Inflammatory macrophage treated with lipopolysaccharide for 4 hours (primary cell): ENCODE measurements at places on chromosomes 13 and 19.
A peak's percentile ranks its signal among the peaks of the same experiment; 100 is the strongest.

- peak; percentile 90 for DNase-seq
These were observed at the start of gene SLC25A30 for GRCh38 chr13:45417790-45418534. Gene SLC25A30, minus strand, starts transcription at chr13:45418373. Its CDS starts 6,948 bp downstream, at chr13:45411425.

DNA sequence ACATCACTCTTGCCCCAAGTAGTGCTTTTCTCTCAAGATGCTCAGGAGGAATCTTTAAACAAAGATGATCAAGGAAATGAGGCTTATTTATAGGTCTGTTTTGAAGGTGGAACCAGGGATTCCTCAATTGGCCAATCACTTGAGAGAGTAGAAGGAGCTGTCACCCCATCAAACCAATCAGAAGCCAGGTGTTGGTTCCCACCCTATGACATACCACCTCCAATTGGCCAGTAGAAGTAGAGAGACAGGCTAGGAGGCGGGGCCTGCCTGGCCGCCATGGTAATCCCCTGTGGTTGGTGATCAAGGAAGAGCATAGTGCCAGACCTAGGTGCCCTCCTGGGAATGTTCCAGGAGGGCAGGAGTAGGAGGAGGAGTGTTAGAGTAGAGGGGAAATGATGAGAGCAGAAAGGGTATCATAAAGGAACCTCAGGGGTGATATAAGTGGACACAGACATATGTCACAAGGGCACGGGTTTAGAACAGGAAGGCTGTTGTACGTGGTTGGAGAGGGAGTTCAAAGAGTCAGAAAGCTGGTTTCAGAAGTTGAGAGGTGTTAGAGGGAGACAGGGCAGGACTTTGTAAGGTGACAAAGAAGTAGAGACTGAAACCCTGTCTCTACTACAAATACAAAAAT lies 10.5 kb downstream of the PMIS2 start:
- peak; percentile 26 for DNase-seq

DNA sequence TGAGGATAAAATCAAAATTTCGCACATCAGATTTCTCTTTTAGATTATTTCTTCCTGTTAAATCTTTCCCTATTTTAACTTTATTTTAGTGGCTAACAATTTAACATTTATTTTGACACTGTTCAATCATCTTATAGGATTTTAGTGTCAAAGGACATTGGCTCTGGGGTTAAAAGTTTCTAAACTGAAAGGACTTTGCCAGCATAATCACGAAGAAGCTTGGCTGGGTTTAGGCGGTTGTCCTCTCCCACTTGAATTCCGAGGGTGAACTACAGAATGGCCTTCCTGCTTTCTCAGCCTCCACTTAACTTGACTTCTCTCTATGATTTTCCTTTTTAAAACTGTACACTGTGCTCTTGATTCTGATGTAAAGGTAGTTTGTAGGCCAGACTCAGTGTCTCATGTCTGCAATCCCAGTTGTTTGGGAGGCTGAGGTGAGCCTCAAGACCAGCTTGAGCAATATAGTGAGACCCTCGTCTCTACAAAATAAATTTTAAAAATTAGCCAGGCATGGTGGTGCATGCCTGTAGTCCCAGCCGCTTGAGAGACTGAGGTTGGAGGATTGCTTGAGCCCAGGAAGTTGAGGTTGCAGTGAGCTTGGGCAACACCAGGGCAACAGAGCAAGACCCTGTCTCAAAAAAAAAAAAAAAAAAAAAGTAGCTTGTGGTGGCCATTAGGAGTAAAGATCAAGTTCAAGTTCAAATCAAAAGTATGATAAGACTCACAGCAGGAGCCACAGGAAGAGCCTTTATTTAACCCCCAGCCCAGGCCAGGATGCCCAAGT lies 54.8 kb upstream of the KATNAL1 start:
- DNase-seq: no peak

DNA sequence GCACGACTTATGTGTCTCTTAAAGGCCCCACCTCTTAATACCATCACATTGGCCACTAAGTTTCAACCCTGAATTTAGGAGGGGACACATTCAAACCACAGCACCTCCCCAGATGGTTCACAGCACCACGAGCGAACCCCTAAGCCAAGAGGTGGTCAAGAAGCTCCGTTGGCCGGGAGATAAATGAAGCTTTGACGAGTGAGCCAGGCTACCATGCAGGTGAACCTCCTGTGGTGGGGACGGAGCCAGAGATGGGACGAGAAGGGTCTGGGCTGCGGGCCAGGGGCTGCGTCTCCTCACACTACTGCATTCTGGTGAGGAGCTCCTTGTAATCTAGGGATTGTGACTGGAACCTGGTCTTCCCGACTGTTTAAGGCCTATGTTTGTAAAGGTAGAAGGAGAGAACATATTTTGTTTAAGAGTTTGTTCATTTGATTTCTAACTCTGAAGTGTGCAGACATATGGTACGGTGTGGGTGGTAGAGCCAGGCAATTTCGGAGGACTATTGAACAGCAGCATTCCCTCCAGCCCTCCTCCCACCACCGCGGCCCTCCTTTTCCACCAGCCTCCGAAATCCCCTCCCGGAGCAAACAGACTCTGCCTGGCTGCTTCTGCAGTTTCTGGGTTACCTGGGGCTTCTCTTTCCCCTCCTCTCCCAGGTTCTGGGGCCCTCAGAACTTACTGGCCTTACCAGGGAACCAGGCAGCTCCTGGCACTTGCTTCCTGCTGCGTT lies 31.3 kb downstream of the SIAH3 start:
- no peak for DNase-seq

DNA sequence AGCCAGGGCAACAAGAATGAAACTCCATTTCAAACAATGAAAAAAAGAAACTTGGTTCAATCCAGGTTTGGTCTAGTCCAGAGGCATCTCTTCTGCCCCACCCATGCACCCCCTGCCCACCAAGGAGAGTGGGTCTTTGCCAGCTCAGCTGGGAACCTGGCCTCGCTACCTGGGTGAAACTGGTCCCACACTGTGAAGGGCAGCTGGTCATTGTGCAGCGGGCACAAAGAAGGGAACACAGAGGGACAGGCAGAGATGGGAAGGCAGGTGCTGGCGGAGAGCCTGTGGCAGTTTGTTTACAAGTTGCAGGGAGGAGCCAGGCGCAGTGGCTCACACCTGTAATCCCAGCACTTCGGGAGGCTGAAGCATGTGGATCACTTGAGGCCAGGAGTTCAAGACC lies 50.2 kb downstream of the CPAMD8 start:
- no peak for DNase-seq

GRCh38 chr19:6069268-6069791 lies 41.0 kb downstream of the RFX2 start:
- no peak for DNase-seq
